Left hindlimb (tissue), 1 donor: ENCODE measurements at places on chromosomes 7 and 10.

GRCh38 chr10:46264737-46265368, 21.9 kb upstream of the ANTXRL start:
- DNase-seq, result no peak

- no peak for DNase-seq
These were observed 23.0 kb upstream of the ING3 start for GRCh38 chr7:120927454-120928103.

DNA sequence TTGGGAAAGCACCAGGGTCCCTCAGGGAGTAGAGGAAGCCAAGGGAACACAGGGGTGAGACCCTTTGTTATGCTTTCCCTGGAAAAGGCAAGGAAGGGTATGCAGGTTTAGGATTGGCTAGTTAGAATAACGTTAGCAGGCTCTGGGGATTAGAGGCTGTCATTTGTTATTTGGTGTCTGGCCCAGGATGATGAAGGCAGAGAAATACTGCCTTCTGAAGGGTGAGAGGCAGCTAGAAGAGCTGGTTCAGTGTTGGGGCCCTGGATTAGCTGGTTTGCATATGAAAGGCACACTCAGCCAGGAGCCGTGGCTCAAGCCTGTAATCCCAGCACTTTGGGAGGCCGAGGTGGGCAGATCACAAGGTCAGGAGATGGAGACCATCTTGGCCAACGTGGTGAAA, 3.0 kb upstream of the PILRA start:
- DNase-seq, result no peak

DNA sequence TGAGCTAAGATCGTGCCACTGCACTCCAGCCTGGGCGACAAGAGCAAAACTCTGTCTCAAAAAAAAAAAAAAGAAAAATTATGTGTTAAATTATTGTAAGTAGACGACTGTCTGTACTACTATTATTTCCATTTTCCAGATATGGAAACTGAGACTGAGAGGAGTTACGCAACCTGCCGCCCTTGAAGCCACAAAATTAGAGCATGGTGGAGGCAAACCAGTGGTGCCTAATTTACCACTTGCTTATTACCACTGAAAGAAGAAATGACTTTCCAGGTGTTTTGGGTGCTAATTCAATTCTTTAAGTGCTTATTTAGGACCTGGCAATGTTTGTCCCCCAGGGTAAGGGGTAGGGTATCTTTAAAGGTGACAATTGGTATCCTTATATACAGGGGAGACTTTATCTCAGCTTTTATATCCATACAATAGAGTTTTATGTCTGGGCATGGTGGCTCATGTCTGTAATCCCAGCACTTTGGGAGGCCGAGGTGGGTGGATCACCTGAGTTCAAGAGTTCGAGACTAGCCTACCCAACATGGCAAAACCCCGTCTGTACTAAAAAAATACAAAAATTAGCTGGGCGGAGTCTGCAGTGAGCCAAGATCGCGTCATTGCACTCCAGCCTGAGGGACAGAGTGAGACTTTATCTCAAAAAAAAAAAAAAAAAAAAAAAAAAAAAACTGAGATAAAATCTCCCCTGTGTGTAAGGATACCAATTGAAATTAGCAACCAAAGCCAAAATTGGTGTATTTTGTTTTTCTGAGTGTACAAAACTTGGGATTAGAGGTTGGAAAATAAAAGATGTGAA, 16.6 kb upstream of the CAMK1D start:
- DNase-seq, result no peak

- no peak for DNase-seq
These were observed 142.6 kb upstream of the CAV2 start for GRCh38 chr7:116356979-116357378.

- DNase-seq, result no peak
These were observed 1.2 kb downstream of the MICALL2 start for GRCh38 chr7:1457949-1458682.

DNA sequence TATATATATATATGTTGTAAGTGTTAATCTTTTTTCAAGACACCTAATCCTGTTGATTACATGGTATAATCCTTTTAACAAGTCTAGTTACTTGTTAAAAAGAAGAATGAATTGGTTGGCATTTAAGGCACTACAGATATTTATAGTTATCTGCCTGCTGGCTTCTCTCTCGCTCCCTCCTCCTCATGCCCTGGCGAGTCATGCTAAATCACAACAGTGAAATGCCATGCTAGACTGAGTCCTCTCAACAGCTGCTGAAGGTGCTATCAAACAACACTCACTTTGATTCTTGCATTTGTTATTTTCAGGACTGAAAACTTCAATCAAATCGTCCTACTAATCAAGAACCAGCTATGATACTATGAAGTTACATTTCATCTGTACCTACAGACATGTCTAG, 15.4 kb downstream of the NRAP start:
- no peak for DNase-seq

- no peak for DNase-seq
These were observed 68.5 kb downstream of the MICU1 start for GRCh38 chr10:72557362-72557761.

DNA sequence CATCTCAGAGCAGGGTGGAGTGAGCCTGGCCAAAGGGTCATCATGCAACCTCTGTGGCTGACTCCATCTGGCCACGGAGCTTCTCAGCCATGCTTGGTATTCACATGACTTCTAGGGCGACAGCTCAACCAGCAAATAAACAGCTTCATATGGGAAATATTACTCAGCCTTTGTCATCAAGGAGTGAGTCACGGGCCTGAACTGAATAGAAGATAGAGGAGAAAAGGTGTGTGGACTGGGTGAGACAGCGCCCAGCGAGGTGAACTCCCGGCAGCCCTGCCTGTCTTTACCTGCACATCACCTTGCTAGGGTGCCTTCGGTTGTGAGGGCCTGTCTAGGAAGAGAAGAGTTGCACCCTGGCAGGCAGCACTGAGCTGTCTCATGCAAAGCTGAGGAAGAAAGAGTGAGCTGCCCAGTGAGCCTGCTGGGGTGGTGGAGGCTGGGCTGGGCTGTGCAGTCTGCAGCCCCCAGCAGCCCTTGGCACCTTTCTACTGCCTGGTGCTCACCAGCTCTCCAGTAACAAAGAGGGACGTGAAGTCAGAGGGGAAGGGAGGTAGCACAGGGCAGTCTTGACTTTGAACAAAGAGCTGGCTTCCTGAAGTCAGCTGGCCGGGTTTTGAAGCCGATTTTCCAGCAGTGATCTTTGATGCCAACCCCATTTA, 114.2 kb downstream of the EGFR start:
- no peak for DNase-seq

DNA sequence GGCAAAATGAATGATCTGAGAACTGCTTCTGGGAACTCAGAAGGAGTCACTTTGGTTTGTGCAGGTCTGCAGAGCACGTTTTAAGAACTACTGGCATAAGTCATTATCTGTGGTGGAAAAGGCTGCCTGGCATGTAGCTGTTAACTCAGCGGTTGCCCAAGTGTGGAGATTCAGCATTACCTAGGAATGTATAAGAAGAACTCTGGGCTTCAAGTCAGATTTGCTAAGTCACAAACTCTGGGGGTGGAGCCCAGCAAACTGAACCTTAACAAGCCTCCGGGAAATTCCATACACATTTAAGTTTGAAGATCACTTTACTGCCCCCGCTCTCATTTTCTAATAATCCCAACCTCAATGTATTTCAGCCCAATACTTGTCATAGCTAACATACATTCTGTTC, 31.1 kb downstream of the PLXDC2 start:
- DNase-seq, result peak; percentile 34

- no peak for DNase-seq
These were observed 81.3 kb upstream of the TNS3 start for GRCh38 chr7:47663213-47663612.

- DNase-seq, result no peak
These were observed 142.6 kb downstream of the RNLS start for GRCh38 chr10:88440541-88440940.

DNA sequence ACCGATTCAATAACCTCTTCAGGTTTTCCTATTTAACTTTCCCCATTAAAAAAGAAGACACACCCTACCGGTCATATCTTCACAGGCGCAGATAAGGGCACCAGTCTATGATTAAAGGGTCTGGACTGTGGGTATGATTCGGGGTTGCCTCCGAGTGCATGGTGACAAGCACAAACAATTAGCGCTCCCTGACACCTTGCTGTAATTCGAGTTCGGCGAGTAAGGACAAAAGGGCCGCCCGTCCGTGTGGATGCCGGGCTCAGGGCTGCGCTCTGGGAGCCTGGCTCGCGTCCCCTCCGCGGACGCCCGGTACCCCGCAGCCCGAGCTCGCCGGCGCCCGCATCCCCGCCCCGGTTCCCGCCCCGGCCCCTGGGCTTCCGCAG, 111.9 kb upstream of the RHEB start:
- DNase-seq, result no peak

DNA sequence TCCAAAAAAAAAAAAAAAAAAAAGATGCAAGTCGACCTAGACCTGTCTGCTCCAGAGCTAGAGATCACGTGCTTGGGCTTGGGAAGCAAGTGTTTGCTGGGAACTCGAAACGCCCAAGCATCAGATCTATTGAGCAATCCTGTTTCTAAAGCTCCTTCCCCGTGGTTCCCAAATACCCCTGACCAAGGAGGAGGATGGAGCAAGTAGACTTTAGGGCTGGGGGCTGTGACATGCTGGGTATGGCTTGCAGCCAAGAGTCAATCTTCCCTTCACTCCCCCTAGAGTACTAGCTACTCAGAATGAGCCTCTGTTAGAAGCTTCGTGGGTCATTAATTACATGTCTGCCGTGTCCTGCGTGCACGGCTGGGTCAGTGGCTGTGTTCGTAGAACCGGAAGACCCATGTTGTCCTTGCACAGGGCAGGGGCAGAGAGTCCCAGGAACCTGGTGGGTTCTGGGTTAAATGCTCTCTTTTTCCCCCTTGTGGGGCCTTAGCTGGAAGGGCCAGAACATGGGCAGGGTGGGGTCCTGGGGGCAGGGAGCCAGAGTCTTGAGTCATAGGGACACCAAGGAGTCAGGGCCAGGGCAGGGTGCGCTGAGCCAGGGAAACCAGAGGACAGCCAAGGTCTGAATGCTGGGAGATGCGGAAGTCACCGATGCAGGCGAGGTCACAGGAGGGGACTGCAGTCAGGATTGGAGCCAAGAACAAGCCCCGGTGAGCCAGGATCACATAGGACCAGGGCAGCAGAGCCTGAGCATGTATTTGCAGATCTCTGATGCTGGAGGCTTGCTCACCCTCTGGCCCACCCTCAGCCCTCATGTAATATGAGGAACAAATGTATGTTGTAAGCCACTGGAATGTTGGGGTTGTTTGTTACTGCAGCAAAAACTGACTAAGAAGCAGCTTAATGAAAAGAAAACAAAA, 34.6 kb upstream of the TPST1 start:
- DNase-seq, result peak; percentile 46

GRCh38 chr7:66202441-66202840, 2.7 kb upstream of the TPST1 start:
- DNase-seq, result no peak

- no peak for DNase-seq
These were observed 76.5 kb downstream of the MAPK8 start for GRCh38 chr10:48382982-48383381.

DNA sequence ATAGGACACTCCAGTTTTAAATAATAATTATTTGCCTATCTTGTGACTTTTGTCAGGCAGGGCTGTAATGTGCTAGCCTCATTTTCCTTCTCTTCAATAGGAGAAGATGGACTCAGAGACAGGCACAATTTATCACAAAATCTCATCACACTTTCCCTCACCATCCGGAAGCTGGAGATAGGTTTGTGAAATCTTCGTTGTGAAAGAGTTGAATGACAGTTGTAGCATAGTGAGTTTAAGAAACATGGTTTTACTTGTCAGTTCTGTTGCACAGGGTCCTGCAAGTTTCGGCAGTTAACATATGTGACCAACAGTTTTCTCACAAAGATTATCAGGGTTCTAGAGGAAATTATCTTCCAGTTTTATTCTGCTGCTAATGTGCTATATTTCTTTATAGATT, 37.7 kb upstream of the MAP3K8 start:
- DNase-seq, result no peak

- DNase-seq, result no peak
These were observed 36.6 kb upstream of the CYP2C19 start for GRCh38 chr10:94725871-94726270.

- no peak for DNase-seq
These were observed 46.1 kb upstream of the CACUL1 start for GRCh38 chr10:118800920-118801319.

DNA sequence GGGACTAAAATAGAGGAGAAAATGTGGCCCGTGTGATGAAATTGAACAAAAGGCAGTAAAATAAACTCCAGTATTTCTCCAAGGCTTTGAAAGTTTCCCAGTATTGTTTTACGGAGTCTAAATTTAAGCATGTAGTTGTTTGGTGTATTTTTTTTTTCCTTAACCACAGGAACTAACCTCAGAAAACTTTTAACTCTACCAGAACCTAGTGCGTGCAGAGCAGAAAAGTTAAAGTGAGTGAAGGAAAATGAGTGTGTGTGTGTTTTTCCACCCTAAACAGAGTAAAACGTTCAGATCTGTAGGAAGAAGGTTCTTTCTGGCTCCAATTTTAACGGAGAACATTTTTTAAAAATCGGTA, 812 bp downstream of the PROSER2 start:
- DNase-seq, result no peak

DNA sequence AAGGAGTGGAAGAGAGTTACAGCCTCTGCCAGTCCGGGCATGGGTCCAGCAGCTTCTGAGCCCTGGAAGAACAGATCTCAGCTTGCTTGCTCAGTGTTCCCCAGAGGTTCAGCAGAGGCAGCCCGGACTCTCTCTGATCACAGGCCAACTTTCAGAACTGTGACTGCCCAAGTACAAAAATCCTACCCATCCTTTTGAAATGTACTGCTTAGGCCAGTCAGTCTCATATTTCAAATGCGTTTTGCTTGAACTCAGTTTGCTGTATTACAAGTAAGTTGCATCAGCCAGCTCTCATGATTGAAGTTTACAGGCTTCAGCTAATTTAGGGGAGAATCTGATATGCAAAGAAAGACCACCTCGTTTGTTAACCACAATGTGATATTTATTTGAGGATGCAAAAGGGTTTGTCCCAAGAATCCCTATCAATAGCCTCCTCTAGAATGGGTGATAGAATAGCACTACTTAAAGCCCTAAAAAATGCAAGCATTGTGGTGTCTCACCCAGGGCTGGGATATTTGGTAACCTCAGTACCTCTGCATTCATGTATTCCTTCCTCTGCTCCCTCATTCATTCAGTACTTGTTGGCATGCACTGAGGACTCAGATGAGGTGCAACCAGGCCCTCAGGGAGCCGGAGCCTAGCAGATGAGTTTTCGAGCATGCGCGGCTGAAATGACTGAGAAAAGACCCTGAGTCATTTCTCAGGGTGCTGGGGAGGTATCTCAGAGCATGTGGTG, 7.0 kb downstream of the AIMP2 start:
- peak; percentile 84 for DNase-seq

- DNase-seq, result no peak
These were observed 539.3 kb upstream of the TEX47 start for GRCh38 chr7:89334797-89335196.

DNA sequence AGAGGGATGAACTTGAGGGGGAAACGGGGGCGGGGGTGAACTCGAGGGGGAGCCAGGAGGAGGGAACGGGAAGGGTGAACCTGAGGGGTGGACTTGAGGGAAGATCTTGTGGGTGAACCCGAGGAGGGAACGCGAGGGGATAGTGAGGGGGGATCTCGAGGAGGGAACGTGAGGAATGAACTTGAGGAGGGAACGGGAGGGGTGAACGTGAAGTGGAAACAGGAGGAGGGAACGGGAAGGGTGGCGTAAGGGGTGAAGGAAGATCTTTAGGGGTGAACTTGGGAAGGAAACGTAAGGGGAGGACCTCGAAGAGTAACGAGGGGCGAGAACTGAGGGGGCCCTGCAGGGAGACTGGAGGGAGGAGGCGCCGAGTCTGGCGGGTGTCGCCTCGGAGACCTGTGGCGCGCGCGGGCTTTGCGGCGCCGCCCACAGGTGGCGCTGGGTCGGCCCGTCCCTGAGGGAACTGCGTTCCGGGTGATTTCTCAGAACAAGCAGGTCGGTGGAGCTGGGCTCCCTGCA, 651 bp downstream of the MYO3A start:
- DNase-seq, result peak; percentile 43
